Hindlimb muscle (tissue), 1 donor: ENCODE measurements at places on chromosomes 2 and 18. TPM values are rescaled to one million over a fixed set of nuclear protein-coding genes. Genes with fewer than 3 reads are reported as not detected.

DNA sequence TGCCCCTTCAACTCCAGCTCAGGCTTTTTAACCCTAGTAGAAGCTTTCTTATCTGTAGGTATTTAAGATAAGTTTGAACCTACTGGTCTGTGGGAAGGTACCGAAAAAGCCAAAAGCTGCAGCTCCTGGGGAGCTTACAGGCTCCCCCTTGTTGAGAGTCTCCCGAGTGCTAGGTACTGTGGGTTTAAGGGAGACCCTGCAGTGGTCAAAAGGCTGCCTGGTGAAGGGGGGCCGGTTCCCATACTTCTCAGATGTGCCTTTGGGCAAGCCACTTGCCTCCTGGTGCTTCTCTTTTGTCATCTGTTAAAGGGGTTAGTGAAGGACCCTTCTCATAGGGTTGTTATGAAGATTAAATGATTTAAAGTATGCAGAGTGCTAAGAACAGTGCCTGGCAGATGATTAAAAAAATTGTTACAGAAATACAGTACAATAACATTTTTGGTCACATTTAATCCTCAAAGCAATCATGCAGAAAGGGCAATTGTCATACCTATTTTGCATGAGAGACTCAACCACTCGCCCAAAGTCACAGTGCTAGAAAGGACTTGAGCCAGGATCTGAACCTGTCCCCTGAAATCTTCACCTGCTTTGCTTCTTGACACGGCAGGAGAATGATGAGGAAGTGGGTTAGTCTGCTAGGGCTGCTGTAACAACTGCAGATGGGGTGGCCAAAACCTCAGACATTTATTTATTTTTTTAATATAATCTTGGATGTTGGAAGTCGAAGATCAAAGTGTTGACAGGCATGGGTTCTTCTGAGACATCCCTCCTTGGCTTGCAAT lies 62.5 kb downstream of the NEDD4L start:
- DNase-seq: no peak

GRCh38 chr18:10826400-10826799 lies 300.6 kb downstream of the NAPG start:
- no peak for DNase-seq

DNA sequence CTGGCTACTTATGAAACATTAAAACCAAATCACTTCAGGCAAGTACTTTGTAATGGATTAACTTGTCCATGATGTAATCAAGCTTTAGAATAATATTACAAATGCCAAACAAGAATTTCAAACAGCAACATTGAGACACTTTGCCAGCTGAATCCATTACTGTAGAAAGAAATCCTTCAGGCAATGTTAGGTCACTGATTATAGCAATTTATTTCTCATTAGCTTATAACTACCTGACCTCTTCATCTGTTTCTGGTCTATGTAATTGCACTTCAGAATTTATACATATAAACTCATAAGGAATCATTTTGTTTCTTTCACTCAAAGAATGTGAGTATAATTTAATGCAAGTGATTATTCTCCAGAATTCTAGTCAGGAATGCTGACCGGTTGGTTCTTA lies 692.6 kb upstream of the TMEFF2 start:
- DNase-seq: no peak

DNA sequence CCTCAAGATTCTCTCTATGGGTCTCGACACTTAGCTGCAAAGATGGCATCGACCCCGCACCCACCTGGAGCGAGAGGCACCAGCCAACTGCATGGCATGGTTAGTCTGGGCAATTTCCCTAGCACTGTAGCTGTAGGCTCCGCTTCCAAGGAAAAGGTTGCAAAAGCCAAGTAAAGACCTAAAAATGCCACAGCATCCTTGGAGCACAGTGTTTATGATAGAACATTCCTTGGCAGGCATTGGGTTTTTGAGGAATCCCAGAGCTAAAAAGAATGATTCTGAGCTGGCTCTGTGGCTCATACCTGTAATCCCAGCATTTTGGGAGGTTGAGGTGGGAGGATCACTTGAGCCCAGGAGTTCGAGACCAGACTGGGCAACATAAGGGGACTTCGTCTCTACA lies 22.9 kb downstream of the QPCT start:
- no peak for DNase-seq

- DNase-seq: no peak
These were observed 65.1 kb upstream of the ODC1 start for GRCh38 chr2:10513201-10513600.

GRCh38 chr18:73975266-73975665 lies 172.4 kb downstream of the FBXO15 start:
- DNase-seq: no peak

Gene HOXD10
- 0.10 TPM for polyA plus RNA-seq

DNA sequence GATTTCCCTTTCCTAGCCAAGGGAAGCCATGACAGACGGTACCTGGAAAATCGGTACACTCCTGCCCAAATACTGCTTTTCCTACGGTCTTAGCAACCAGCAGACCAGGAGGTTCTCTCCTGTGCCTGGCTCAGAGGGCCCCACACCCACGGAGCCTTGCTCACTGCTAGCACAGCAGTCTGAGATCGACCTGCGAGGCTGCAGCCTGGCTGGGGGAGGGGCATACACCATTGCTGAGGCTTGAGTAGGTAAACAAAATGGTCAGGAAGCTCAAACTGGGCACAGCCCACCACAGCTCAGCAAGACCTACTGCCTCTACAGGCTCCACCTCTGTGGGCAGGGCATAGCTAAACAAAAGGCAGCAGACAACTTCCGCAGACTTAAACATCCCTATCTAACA lies 6.8 kb upstream of the CD207 start:
- DNase-seq: no peak

Gene SCYGR2
- not detected for polyA plus RNA-seq

- DNase-seq: no peak
These were observed 2.1 kb downstream of the TSHZ1 start for GRCh38 chr18:75212751-75213090.

- DNase-seq: no peak
These were observed 33.2 kb downstream of the ARHGEF33 start for GRCh38 chr2:38922902-38923301.
